CD4-positive, alpha-beta T cell (primary cell): ENCODE measurements at places on chromosomes 12 and 14. TPM values are rescaled to one million over a fixed set of nuclear protein-coding genes. Genes with fewer than 3 reads are reported as not detected.

The CLEC2B gene
- total RNA-seq: 155 TPM

The RD3L gene
- not detected for total RNA-seq

The IL26 gene
- total RNA-seq: not detected

GRCh38 chr12:51997136-51997535 lies 9.6 kb upstream of the TAMALIN start:
- peaks cover 3% of the 10 kb centered on the region for H3K4me1 ChIP-seq
- peaks cover 6% of the 10 kb centered on the region for H3K36me3 ChIP-seq
- H3K4me3 ChIP-seq: no peak overlapping the region

- H3K27me3 ChIP-seq: no peaks in the 10 kb centered on the region
- DNase-seq: no peak
- no peaks in the 10 kb centered on the region for H3K4me1 ChIP-seq
- H3K27ac ChIP-seq: no peak overlapping the region
These were observed 264.0 kb downstream of the VRK1 start for GRCh38 chr14:97061198-97061597.

GRCh38 chr12:116977465-116978380 lies 67.0 kb downstream of the FBXW8 start:
- no peaks in the 10 kb centered on the region for H3K27me3 ChIP-seq
- peaks cover 10% of the 10 kb centered on the region for H3K36me3 ChIP-seq
- H3K4me3 ChIP-seq: no peak overlapping the region
- no peak overlapping the region for H3K27ac ChIP-seq
- no peaks in the 10 kb centered on the region for H3K4me1 ChIP-seq

DNA sequence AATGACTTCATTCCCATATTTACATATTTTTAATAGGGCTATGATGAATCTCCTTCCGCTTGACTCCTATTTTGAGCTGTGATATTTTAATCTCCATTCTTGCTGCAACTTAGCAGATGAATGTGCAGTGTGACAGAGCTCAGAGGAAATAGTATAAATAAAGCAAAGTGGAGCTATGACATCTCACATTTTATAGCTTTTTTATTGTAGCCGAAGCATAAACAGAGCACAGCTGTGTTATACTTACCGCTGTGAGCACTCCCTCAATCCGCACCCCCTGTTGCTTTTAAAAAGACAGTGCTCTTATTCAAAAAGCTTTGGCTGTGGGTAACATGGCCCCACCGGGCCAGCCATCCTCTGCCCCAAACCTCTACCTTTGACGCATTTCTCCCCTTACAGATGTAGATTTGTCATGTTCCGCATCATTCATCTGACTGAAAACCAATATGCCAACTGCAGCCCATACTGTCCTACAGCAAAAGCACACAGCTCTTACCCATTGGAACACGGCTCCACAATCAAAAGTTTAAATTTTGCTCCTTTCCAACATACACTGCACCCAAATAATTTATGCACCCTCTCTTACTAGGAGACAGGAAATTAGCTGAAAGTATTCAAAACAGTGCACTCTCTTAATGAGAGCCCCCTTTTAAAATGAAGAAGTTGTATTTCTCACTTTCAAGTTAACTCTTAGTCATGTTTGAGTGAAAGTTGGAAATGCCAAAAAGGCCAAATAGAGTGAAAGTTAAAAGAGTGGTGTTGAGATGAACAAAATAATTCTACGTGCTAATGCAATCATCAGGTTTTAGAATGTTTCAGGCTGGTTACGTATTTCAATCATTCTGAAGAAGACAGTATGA lies 429.3 kb upstream of the SOX5 start:
- no peak overlapping the region for H3K4me3 ChIP-seq
- no peak overlapping the region for H3K27ac ChIP-seq
- H3K4me1 ChIP-seq: no peaks in the 10 kb centered on the region
- H3K27me3 ChIP-seq: no peaks in the 10 kb centered on the region
- no peaks in the 10 kb centered on the region for H3K36me3 ChIP-seq

- H3K27ac ChIP-seq: no peak overlapping the region
- H3K36me3 ChIP-seq: no peaks in the 10 kb centered on the region
- no peak overlapping the region for H3K4me3 ChIP-seq
These were observed 209.6 kb upstream of the KRR1 start for GRCh38 chr12:75720812-75721641.

GRCh38 chr12:69070319-69071090 lies 137.5 kb upstream of the CPM start:
- no peak overlapping the region for H3K27ac ChIP-seq
- H3K4me3 ChIP-seq: no peak overlapping the region
- no peaks in the 10 kb centered on the region for H3K4me1 ChIP-seq
- no peaks in the 10 kb centered on the region for H3K36me3 ChIP-seq

DNA sequence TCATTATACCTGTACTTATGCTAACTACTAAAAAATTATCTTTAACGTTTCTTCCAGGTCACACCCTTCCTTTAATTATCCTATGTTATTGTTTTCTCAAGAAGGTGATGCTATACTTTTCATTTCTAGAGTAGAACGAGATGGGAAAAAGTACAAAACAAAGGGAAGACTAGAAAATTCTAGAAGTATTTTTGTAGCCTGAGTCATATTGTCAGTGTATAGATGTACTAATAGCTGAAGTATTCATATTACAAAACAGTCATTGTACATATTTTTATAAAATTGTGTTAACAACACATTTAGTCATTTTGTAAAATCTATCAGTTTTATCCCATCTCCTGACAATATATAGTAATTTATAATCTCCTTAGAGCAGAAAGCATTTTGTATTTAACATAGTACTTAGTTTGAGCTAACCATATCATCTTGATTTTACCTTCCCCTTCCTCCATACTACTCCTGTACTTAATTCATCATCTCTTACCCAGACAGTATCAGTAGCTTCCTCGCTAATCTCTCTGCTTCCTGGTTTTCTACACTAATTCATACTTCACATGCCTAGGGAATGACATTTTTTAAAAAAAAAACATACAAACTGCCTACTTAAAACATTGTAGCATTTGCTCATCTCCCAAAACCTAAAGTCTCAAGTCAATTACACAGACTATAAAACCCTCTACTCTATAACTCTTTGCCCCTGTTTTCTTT lies 920.9 kb downstream of the RPS29 start:
- H3K27ac ChIP-seq: no peak overlapping the region
- DNase-seq: no peak
- H3K27me3 ChIP-seq: no peaks in the 10 kb centered on the region
- H3K36me3 ChIP-seq: no peaks in the 10 kb centered on the region
- no peaks in the 10 kb centered on the region for H3K4me1 ChIP-seq

GRCh38 chr12:64780531-64781279 lies 21.5 kb upstream of the GNS start:
- peaks cover 33% of the 10 kb centered on the region for H3K27me3 ChIP-seq
- no peak overlapping the region for H3K27ac ChIP-seq
- H3K36me3 ChIP-seq: no peaks in the 10 kb centered on the region
- H3K4me1 ChIP-seq: peaks cover 17% of the 10 kb centered on the region

DNA sequence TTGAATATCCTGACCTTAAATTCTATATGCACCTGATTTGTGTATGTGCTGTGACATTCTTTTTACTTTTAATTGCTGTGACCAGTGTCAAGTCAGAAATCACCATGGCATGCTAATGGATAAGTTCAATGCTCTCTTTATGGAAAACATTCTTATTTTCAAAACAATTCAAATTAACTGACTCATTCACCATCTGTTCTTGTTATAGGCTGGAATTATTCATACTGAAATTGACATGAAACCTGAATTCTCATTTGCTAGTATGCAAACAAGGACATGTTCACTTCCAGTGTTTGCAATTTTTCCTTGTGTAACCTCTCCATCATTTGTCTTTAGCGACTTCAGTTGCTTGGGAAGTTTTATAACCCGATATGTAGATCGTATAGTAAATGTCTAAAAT lies at the start of gene TAS2R30:
TAS2R30 (minus strand) TSS at position 340 of the 400 bp plus-strand sequence. CDS start 400 bp downstream, outside the sequence.
- H3K4me3 ChIP-seq: no peak within 1 kb of the TSS
- no peaks in the 10 kb centered on the region for H3K27me3 ChIP-seq
- no peak for DNase-seq
- no peaks in the 10 kb centered on the region for H3K4me1 ChIP-seq
- no peak within 1 kb of the TSS for H3K27ac ChIP-seq
